ENCODE measurements at places on chromosomes 2 and 18. TPM values are rescaled to one million over a fixed set of nuclear protein-coding genes. Genes with fewer than 3 reads are reported as not detected.
A peak's percentile ranks its signal among the peaks of the same experiment; 100 is the strongest.

Gene MEP1B
- not detected for total RNA-seq

Gene MROH2A
- 15.2 TPM for total RNA-seq

Gene SLC5A7
- total RNA-seq: not detected

DNA sequence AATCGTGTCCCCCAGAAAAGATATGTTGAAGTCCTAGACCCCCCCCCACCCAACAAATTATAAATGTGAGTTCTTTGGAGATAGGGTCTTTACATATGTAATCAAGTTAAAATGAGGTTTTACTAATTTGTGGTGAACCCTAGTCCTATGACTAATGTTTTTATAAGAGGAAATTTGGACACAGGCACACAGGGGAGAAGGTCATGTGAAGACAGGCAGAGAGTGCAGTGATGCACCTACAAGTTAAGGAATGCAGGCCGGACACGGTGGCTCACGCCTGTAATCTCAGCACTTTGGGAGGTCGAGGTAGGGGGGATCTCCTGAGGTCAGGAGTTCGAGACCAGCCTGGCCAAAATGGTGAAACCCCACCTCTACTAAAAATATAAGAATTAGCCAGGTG, 5.8 kb upstream of the PMAIP1 start:
- no peak for DNase-seq

GRCh38 chr2:223787358-223787757, 50.0 kb downstream of the AP1S3 start:
- no peak for DNase-seq

GRCh38 chr2:189580658-189581353, at the start of gene SLC40A1:
TSS of gene SLC40A1 (minus strand) at chr2:189580786. CDS start at chr2:189580460, 326 bp downstream.
- DNase-seq: peak; percentile 89

DNA sequence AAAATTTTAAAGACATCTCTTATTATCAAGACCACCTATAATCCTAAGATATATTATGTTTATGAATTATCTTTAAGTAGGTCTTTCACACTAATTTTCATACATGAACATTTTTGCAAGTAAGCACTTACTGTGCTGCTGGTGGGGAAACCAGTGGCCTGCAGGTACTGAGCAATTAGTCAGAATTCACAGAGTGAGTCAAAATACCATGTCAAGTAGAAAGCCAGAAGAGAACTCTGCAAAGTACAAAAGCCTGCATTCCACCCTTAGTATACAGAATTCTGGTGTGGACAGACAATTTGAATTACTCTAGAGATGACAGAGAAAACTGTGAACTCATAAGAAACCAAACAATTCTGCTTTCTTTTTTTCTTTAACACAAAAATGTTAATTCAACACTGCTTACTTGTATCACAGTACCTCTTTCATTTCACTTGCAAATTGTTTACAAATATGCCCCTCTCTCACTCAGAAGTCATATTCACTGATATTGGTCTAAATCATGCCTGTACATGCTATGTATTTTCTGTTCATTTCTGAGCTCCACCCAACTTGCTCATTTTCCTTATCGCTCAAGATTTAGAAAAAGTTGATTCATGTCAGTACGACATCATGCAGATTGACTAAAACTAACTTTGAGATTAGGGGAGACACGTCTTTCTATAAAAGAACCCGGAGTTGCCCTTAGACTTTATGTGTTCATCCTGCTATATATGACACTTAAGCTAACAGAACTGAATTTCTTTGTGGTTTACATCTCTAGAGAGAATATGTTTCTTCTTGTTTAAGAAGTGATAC, 182.9 kb downstream of the IKZF2 start:
- no peak for DNase-seq

DNA sequence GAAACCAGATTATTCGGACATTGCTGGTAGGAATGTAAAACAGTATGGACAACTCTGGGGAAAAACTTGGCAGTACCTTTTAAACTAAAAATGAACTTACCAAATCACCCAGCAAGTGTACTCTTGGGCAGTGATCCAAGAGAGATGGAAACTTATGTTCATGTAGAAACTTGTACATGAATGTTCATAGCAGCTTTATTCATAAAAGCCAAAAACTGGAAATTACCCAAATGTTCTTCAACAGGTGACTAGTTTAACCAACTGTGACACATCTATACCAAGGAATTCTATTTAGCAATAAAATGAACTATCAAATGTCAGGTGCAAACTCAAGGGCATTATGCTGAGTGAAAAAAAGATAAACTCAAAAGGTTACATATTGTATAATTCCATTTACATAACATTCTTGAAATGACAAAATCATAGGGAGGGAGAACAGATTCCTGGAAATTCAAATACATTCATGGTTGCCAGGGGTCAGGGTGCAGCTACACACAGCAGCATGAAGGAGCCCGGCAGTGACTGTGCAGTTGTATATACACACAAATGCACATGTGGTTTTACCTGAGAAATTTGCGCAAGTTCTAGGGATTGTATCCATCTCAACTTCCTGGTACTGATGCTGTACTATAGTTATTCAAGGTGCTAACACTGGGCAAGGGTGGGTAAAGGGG, 3.5 kb upstream of the RNU4ATAC start:
- no peak for DNase-seq

- DNase-seq: no peak
These were observed 25.3 kb downstream of the TMEM127 start for GRCh38 chr2:96240341-96241038.

GRCh38 chr2:8997631-8998030, 5.9 kb downstream of the MBOAT2 start:
- no peak for DNase-seq
